ENCODE measurements at places on chromosomes 1 and 21.

GRCh38 chr1:25063591-25064416, 133.7 kb upstream of the RUNX3 start:
- DNase-seq: no peak

GRCh38 chr1:194104247-194104844, 917.9 kb upstream of the B3GALT2 start:
- DNase-seq: no peak

- no peak for DNase-seq
Observed at GRCh38 chr1:35810096-35810881, 2.5 kb downstream of the AGO4 start.

DNA sequence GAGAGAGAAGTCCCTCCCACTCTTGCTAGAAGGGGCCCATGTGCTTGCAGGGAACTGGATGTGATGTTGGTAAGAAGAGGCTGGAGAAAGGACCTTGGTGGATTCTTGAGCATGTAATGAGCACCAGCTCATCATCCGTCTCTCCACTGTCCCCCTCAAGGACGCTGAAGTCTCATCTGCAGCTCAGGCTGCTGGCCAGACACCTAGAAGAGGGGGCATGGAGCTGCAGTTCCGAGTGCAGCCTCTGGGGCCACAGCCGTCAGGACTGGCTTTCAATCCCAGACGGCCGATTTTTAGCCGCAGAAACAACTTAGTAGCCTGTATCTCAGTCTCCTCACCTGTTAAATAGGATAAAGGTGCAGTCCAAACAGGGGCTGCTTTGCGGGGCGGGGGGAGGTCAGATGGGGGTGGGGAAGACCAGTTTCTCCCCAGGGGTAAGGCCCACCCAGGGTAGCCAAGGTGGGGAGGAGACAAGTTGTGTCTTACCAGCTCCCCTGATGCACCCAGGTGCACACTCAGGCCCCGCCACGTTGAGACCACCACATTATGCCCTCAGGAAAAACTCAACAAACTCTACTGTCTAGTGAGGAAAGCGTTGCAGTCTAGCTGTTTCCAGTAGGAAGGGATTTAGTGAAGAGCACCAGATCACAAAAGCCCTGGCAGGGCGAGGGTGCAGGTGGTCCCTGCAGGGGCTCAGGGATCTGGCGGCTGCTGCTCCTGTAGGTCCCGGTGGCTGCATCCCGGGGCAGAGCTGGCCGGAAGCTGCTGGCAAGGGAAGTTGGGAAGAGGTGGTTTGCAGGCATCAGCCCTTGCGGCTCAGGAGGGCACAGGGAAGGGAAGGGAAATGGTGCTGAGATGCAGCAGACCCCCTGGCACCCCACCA, 29.5 kb downstream of the LDLRAP1 start:
- DNase-seq: peak; percentile 37

DNA sequence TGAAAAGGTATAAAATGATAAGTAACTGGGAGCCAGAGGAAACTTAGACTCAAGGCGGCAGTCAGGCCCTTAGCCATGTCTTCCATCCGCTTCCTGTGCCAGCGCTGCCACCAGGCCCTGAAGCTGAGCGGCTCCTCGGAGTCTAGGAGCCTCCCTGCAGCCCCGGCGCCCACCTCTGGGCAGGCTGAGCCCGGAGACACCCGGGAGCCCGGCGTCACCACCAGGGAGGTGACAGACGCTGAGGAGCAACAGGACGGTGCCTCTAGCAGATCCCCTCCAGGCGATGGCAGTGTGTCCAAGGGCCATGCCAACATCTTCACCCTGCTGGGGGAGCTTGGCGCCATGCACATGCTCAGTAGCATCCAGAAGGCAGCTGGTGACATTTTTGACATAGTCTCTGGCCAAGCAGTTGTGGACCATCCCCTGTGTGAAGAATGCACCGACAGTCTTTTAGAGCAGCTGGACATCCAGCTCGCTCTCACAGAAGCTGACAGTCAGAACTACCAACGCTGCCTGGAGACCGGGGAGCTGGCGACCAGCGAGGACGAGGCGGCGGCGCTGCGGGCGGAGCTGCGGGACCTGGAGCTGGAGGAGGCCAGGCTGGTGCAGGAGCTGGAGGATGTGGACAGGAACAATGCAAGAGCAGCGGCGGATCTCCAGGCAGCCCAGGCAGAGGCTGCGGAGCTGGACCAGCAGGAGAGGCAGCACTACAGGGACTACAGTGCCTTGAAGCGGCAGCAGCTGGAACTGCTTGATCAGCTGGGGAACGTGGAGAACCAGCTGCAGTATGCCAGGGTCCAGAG, at the start of gene BECN2:
BECN2 (plus strand) TSS at position 76 of the 803 bp plus-strand sequence; CDS start at position 76, 0 bp downstream.
- DNase-seq: no peak

DNA sequence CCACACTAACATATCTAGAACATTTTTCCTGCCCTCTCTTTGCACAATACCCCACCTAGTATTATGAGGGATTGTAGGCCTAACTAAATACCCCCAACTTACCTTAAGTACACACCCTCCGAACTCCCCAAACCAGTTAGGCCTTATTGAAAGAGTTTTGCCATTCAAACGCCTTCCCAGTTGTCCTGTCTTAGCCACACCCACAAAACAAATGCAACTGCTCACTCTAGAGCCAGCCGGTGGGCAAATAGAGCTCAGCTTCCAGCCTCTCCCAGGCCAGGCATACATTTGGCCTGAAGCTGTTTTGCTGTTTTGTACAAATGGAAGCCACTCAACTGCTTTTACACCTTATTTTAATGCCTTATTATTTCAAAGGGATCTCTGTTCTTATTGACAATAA, 224.2 kb upstream of the RUNX1 start:
- peak; percentile 66 for DNase-seq

DNA sequence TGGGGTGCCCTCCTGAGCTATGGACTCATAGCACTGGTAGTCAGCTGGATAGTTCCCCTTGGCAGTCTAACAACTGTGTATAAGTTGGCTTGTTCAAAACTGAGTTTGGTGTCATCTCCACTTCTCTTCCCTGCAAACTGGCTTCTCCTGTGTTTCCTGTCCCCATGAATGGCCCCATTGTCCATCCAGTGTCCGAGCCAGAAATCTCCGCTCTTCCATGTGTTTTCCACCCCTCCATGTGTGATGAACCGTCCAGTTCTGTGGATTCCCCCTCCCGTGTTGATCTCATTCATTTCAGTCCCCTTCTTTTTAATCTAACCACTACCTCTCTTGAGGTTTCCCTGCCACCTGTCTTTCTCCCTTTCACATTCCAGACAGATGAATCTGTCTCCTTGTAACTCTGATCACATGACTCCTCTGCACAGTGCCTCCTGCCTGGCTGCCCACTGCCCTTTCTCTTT, 195.7 kb downstream of the ROR1 start:
- DNase-seq: no peak

DNA sequence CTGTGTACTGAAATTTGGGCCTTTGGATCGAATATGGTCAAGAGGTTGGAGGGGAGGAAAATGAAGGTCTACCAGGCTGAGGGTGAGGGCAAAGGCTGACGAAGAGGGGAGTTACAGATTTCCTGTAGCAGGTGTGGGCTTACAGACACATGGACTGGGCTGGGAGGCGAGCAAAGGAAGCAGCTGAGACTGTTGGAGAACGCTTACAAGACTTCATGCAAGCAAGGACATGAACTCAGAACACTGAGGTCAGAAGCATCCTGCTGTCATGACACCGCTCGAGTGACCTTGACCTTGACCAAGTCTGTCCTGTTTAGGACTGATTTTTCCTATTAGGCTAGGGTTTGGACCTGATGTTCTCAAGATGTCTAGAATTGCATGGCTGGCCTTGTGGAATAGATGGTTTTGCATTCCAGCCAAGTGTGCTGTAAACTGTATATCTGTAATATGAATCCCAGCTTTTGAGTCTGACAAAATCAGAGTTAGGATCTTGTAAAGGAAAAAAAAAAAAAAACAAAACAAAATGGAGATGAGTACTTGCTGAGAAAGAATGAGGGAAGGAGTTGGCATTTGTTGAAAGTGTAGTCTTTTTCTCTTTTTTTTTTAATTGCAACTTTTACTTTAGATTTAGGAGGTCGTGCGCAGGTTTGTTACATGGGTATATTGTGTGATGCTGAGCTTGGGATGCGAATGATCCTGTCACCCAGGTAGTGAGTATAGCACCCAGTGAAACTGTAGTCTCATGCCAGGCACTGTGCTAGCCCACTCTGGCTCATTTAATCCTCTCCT, 5.8 kb downstream of the ELF3 start:
- DNase-seq: no peak

DNA sequence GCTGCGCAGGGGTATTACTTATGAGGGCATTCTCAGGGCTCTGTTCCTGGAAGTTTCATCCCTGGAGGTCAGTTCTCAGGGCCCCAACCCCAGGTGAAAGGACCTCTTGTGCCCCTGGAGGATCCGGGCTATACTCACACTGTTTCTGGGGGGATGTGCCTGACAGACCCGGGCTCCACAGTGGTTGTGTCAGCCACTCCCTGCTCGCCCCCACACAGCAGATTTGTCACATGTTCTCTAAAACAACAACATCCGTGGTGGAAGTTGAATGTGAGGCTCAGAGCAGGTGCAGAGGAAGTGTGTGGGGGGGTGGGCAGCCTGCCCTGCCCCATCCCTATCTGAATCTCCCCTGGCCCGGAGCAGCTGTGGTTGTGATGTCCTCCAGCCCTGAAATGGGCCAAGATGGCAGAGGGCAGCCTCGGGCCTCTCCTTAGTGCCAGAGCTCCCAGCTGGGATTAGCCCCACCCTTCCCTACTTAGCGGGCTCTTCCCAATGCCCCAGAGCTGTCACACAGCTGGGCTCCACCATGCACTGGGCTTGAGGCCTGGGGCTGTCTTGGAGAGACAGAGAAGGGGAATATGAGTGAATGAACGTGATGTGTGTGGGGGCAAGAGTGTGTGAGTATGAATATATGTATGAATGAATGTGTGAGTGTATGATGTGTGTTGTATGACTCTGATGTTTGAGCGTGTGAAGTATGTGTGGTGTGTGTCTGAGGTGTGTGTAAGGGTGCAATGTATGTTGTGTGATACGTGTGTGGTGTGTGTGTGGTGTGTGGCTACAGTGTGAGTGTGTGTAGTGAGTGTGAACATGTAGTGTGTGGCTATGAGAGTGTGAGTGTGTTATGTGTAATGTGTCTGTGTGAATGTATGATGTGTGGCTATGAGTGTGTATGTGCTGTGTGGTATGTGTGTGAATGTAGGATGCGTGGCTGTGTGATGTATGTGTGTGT, 1.5 kb upstream of the FCMR start:
- no peak for DNase-seq
